ENCODE measurements at places on chromosomes 5 and 9.

DNA sequence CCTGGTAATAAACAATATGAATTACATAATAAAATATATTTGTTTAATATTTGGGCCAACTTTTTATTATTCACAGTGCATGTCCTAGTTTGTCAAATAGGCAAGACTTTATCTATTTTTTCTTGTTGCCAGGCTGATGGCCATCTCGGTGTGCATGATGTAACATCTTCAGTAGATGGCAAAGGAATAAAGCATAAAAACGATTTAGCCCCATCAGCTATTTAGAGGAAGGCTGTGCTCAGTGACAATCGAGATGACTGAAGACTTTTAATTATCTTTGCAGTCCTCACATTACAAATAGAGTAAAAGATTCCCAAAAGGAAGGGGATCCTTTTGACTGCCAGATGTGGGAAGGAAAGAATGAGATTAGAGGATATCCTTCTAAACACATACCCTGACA is 358.5 kb downstream of the PTPRD start:
- DNase-seq: no peak

- DNase-seq: peak; percentile 99
Observed at GRCh38 chr9:109316207-109316640, 4.6 kb downstream of the EPB41L4B start.

GRCh38 chr9:36592801-36593583 is 20.3 kb downstream of the MELK start:
- DNase-seq: no peak

DNA sequence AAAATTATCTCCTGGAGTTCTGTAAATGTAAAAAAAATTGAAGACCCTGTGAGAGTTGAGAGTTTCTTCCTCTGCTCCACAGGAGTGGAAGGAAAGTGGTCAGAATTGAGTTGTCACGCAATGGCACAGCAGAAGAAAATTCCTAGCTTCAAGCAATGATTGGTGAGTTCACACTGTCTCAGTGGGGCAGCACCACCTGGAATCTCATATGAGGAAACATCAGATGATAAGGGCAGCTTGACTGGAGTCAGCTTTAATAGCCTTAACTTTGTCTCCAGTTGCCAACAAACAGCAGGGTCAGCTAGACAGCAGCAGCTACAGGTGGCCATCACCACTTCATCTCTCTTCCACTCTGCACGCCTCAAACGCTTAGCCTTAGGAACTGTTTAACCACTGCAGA is 211.1 kb downstream of the EFNA5 start:
- DNase-seq: no peak

DNA sequence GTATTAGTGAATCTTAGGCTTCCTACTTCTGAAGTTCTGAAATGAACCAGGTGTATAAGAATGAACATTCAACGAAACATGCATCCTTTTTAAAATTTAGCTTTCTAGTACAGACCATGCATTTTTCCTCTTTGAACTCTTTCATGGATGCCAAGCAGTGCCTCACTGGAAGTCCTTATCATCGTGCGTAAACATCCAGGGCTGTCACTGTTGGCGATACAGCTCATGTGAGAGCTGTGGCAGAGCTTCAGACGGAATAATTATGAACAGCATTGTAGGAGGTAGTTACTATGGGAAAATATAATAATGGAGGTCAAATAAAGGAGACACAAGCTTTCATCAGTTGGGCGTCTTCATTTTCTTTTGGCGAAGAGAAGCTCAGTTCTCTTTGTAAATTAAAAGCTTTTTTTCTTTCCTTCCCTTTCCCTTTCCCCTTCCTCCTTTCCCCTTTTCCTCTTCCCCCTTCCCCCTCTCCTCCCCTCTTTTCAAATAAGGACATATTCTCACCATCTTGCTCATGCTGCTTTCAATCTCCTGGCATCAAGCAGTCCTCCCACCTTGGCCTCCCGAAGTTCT is 167.3 kb downstream of the KDM4C start:
- no peak for DNase-seq
